Gastroesophageal sphincter (tissue), 4 donors: ENCODE measurements at places on chromosomes 4 and X.

DNA sequence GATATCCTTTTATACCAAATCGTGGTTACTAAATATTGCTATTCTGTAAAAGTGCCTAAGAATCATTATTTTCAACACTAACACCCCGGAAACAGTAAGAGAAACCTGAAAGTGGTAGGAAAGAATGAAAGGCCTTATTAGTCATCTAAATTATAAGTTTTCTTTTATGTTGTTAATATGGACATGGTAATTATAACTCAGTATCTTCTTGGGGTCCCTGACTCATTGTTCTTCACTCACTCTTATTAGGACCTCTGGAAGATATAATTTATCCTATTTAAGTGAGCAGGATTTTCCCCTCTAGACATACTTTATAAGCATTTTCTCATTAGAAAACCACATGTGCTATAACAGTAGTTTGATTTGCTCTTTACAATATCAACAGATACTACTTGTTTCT is 51.0 kb downstream of the SMARCA5 start:
- ATAC-seq, result no peak

- ATAC-seq, result no peak
These were observed 342.9 kb upstream of the ADGRL3 start for GRCh38 chr4:60857130-60857753.

DNA sequence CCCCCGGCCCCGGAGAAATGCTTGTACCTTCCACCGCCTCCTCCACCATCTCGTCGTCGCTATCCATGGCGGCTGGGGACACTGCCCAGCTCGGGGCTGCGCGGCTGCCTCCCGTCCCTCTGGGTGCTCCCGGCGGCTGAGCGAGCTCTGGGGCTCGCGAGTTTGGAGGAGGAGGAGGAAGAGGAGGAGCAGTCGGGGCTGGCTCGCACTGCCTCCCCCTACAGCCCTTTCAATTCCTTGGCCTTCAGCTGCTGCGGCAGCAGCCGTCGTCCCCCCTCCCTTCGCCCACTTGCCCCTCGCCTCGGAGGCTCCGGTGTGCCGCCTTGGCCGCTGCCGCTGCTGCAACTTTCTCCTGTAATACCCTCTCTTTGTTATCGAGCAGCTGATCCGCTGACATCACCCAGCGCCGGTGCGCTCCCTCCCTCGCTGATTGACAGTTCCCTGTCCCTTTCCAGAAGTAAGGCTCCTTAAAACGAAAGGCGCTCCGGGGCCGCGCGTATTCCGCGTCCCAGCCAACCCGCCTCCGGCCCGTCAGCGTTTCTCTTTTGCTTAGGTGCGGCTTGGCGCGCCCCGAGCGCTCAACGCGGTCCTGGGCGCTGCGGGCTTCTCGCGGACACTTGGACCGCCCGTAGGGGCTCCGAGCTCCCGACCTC is at the start of gene SETD7:
SETD7 (minus strand) TSS at position 149 of the 653 bp plus-strand sequence; CDS start at position 67, 82 bp downstream.
- peak; percentile 75 for ATAC-seq

- no peak for ATAC-seq
These were observed 204.8 kb upstream of the CT83 start for GRCh38 chrX:116667346-116668134.

GRCh38 chr4:1684506-1685234 is 557 bp upstream of the FAM53A start:
- ATAC-seq, result no peak

DNA sequence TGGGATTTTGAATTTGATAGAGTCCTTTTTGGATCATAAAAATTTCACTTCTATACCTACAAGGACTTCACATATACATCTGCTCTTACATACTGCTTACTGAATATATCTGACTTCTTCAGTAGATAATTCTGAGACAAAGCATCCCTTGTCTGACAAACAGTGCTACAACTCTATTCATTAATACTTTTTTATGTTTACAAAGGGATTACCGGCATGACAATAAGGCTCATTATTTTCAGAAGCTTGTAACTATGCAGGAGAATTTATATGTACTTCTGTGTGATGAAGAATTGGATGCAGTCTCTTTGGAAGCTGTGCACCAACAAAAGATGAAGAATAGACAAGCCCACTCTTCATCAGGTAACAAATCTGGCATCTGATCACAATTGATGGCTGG is 1070.3 kb downstream of the STIM2 start:
- no peak for ATAC-seq

GRCh38 chr4:112848911-112849310 is 200.5 kb upstream of the ANK2 start:
- ATAC-seq, result no peak

DNA sequence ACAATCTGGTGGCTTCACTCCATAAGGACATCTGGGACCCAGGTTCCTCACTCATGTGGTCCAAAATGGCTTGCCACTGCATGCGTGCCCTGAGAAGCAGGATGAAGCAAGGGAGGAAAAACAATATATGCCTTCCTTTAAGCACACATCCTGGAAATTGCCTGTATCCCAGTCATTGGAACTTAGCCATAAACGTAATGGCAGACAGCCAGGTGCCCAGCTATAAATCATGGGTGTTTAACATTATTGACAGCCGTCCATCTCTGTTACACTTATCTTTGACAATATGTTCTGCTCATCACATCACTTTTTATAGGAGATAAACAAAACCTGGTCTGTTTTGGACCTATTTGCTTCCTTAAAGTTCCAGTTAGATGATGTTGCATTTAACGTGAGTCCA is 181.0 kb downstream of the AASDH start:
- ATAC-seq, result no peak

DNA sequence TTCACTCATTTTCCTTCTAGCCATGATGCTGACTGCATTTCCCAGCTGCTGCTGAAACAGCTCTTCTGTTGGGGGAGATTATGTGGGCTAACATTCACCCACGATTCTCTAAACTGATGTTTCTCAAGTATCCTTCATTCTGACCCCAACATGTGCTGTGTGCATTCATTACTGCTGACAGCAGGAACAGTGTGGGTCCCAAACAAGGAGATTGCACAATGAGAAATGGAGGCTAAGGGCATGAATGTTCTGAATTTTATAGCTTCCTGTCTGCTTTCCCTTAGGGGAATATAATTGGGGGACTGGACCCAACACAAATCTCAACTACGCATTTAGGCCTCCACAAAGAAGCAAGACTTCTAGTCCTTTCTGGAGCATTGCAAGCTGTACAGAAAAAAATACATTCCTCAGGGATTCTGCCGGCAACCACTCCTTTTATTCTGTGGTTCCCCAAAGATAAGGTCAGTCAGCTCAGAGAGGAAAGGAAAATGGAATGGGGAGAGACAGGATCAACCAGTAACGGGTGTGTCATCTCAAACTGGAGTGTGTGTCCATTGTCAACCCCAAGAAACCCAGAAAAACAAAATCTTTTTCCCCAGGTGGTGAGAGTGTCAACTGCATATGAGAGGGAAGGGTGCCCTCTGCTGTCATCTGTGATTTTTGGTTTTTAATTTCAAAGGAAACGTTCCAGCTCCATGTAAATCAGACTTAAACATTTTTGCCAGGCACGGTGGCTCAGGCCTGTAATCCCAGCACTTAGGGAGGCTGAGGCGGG is 81.5 kb upstream of the EGFL6 start:
- peak; percentile 75 for ATAC-seq

GRCh38 chr4:105991726-105992125 is 96.5 kb downstream of the NPNT start:
- no peak for ATAC-seq
